ENCODE measurements at places on chromosomes 2 and 18.

DNA sequence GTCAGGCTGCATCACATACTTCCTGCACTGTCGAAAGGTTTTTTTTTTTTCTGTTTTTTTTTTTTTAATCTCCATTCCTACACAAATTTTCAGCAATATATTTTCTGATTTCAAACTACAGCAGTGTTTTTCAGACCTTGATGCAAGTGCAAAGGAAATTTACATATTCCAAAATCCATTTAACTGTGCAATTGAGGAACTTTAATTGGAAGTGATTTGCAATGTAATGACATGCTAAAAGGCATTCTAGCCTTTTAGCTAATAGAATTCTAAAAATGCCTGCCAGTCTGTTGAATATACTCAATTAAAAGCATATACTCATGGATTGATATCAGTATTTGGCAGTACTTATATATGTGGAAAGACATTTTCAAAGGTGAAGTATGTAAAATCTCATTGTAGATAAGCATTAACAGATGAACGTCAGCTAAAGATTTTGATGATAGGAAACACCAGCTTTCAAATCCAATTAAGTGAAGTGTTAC is 210.5 kb downstream of the OTX1 start:
- no peak for DNase-seq

DNA sequence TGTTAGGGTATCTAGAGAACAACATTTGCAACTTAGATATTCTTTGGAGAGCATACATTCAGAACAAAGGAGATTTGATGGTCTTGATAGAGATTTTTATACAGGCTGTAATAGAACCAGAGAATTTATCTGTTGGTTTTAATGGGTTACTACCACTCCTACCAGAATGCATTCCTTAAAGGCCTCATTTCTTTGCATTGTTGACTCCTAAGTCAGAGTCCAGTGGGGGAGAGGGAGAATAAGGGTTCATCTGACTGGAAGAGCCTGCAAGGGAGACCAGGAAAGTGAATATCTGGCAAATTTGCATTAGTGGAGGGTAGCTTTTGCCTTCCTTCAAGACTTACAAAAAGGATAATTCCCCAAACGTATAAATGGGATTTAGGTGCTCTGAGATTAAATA is 29.7 kb downstream of the AGPS start:
- DNase-seq, result no peak

GRCh38 chr2:77484026-77484425 is 38.1 kb downstream of the LRRTM4 start:
- DNase-seq, result no peak

DNA sequence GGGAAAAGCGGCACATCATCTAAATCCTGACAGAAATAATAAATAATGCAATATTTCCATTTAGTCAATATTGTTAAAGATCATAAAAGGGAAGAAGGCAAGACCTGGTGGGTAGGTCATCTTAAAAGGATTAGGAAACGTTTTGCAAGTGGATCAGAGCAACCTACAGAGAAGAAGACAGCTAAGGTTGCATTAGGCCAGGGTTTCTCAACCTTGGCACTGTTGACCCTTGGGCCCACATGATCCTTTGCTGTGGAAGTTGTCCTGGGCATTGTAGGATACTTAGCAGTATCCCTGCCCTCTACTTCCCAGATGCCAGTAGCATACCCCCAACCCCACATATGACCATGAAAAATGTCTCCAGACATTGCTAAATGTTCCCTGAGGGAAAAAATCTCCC is 55.0 kb downstream of the KLF7 start:
- DNase-seq, result no peak

GRCh38 chr2:112749755-112750559 is 14.5 kb downstream of the CKAP2L start:
- peak; percentile 74 for DNase-seq

DNA sequence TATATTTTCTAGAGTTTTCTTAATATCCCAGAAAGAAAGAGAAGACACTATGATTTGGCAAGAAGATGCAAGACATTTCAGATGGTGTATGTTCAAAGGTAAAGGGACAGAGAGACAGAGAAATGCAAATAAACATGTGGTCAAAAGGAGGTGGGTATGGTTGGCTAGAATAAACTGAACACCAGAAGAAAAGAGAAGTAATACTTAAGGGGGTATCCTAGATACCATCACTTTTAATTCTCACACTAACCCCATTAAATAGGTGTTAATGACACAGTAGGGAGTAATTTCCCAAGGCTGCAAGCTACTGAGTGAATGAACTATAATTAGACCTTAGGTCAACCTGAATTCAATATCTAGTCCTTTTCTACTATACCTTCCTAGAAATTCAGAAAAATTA is 111.2 kb upstream of the CD226 start:
- no peak for DNase-seq

DNA sequence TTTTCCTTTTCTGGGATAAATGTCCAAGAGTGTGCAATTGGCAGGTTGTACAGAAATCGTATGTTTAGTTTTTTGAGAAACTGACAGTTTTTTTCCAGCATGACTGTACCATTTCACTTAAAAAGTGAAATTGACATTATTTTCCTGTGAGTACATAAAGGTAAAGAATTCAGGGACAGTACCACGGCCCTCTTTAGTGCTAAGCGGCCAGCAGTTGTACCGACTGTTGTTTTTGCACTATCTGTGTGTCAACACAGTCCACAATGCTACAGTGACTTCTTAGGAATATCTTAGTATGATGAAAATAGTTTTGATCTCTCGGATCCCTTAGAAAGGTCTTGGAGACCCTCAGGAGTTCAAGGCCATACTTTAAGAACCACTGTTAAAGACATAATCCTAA is 2.6 kb downstream of the LIMS1 start:
- no peak for DNase-seq

DNA sequence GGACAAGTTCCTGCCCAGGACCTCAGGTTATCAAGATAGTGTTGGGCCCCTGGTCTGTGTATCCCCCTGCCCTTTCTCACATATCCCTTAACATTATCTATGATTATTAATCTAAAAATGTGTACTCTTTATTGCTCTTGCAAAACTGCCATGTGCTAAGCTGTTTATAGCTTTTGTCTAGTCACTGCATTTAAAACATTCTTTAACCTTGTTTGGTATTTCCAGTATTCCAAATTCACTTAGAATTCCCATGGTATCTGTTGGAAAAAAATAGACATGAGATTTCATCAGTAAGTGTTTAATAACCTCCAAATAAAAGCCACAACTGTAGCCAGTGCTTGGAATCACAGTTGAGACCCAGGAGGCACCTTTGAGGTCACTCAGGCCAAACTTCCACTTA is 16.2 kb upstream of the GLS start:
- DNase-seq, result no peak

DNA sequence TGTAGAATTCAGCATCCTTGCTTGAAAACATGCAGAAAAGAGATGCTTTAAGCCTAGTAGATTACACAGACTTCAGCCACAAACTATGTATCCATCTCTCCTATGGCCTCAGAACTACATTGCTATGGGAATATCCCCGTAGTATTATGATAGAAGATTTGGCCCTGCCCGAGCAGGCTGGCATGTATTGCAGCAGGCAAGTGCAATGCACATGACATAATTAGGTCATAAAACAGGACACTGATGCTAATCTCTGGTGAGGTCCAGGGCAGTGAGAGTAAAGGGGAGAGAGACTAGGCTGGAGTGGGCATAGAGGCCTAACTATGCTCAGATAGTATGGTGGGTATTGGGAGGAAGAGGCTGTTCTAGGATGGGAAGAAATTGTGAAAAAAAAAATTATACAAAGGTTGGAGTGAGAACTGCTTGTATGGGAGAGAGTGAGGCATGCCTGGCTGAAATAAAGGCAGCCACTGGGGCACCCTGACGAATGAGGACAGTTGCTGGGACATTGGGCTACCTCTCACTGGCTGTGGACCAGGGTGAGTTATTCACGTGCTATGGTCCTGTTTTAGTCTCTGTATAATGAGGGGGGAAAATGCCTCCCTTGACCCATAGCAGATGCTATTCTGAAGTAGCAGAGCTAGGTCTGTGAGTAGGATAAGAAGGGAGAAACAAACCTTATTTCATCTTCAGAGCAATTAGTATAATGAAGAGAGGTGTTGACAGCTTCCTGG is 1.6 kb upstream of the PLA2R1 start:
- no peak for DNase-seq

- no peak for DNase-seq
These were observed 106.0 kb downstream of the COPS8 start for GRCh38 chr2:237191714-237192081.

DNA sequence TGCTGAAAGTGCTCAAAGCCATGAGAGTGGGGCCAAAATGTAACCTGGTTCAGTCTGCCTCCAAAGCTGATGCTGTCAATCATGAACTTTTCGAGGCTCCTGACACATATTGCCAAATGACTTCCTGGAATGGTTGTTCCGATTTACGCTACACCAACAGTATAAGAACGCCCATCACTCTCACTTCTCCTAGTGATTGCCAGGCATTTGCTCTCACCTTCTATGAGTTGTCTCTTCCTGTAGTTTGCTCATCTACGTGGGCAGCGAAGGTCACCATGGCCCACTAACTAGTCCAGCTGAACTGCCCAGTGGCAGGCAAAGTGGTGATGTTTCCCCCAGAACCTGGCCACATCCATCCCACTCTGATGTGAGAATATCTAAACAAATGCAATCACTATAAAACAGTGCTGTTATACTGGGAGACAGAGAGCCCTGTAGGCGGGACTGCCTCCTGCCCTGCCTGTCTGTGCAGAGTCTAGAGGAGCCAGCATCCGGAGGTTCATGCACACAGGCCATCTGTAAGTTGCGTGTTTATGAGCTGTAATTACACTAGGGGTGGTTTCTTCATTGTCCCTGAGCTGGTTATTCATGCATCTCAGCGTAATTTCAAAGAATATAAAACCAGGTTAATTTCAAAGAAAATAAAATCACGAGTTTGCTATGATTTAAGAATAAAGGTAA is 8.8 kb upstream of the CABLES1 start:
- no peak for DNase-seq

DNA sequence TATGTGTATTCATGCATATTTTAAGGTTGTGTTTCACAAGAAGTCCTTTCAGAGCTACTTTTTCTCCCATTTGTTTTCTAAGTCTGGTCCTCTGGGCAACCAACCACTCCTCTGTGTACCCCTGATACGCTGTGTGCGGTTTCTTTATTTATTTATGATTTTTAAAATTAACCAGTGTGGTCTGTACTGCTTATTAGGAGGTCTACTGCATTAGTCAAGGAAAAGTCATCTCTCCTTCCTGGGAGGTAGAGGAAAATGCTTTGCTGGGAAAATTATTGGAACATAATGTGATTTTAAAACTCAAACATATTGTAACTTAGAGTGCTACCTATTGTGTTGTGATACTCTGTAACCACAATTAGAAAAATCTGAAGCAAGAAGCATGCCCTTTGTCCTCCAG is 1404.3 kb downstream of the SUCLG1 start:
- no peak for DNase-seq

DNA sequence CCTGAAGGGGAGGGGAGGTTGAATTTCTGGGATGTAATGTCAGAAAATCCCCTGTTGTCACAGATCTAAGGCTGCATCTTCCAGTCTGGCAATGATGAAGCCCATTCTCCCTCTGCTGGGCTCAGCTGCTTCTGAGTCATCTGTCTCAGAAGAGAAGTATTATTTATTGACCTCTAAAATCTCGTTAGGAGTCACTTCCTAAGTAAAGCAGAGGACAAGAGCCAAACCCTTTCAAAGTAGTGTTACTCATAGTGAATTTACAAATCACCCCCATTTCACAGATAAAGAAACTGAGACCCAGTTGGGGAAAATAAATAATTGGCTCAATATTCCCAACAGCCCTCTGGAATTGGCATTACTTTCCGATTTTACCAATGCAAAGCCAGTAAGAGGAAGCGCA is 167.3 kb upstream of the SKOR2 start:
- no peak for DNase-seq

GRCh38 chr2:219627103-219628100 is at the start of gene SLC4A3:
TSS of gene SLC4A3 (plus strand) at chr2:219627630. CDS start at chr2:219627993, 363 bp downstream.
- no peak for DNase-seq

DNA sequence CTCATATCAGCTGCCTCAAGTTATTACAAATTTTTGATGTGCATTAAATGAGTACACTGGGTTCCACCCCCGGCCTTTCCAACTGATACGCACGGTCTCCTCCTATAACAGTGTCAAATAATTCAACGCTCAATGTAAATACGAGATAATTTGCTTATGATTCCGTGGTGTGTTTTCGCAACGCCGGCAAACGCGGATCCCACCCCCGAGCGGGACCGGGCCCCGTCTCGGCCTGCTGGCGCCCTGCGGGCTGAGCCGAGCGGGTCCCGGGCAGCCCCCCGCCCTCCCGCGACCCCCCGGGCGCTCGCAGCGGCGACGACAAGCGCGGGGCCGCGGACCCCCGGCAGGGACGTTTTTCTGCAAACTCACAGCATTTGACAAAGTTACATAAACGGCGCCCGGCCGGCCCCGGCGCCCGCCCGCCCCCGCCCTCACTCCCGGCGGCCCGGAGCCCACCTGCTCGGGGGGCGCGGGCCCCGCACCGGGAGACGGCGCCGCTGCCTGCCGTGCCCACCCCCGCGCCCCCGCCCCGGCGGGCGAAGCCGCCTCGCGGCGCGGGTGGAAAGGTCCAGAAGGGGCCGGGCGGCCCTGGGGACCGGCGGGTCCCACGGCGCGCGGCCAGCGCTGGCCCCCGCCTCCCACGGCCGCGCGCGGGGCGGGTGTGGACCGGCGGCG is 762 bp downstream of the HDAC4 start:
- DNase-seq, result no peak

- no peak for DNase-seq
These were observed 369 bp downstream of the CDK5R2 start for GRCh38 chr2:218959761-218960308.

Measured in activated T-helper 2 cell treated with anti-CD3 and anti-CD28 coated beads, Interferon-gamma antibody, Interleukin-2, Interleukin-4, amounts not matched to agents 10 μg/mL and 5 μg/mL and 100 μg/mL, durations not matched to agents 14 hours and 24 hours and 36 hours (primary cell).